C1 segment of cervical spinal cord (tissue), 14 donors: ENCODE measurements at places on chromosomes 4 and X.

- no peak for DNase-seq
Measured at GRCh38 chr4:168994958-168995357, 15.1 kb downstream of the CBR4 start.

- no peak for DNase-seq
Measured at GRCh38 chrX:109839694-109840567, 106.9 kb upstream of the ACSL4 start.

- DNase-seq = no peak
Measured at GRCh38 chr4:86376850-86377249, 17.0 kb upstream of the MAPK10 start.

DNA sequence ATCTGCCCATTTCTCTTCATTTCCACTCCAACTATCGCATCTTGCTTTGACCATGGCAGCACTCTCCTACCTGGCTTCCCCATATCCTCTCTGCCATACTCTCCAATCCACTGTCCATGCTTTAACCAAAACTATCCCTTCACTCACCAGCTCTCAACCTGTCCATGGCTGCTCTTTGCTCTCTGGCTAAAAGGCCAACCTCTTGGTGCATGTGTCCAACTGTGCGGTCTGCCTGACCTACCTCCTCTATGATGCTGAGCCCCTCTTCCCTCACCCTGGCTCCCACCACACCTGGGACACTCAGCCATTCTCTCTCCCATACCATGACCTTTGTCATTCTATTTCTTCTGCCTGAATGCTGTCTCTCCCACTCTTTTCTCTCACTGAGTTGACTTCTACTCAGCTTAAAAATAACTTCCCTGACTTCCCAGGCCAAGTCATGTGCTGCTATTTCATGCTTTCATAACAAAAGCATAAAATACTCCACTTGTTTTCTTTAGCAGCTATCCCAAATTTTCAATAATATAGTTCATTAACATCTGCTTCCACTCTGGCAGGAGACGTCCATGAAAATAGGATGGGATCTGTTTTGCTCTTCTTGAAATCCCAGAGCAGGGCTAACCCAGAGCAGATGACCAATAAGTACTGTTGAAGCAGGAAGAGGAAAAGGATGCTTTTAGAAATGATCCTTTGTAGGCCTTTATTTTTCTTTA lies 29.8 kb upstream of the KLF3 start:
- no peak for DNase-seq

DNA sequence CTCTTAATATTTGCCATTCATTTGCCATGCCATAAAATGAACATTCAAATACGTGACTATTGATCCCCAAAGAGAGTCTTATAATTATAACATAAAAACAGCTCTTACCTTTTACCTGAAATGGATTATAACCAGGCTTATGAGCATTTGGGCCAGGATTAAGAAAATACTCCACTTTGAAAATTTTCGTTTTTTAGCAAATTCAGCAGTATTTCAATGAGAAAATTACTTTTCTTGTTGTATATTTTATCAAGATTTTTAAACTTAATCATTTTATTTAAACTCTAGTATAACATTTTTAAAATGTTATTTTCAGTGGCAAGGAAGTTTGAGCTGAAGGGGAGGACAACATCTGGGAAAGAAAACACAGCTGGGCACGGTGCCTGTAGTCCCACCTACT lies 59.0 kb upstream of the RAPGEF2 start:
- DNase-seq = no peak

- DNase-seq = no peak
Measured at GRCh38 chr4:11628093-11628725, 199.5 kb upstream of the HS3ST1 start.

GRCh38 chr4:7587433-7588405 lies 153.0 kb upstream of the PSAPL1 start:
- DNase-seq = no peak

- no peak for DNase-seq
Measured at GRCh38 chrX:19659929-19660328, 144.6 kb upstream of the MAP3K15 start.

DNA sequence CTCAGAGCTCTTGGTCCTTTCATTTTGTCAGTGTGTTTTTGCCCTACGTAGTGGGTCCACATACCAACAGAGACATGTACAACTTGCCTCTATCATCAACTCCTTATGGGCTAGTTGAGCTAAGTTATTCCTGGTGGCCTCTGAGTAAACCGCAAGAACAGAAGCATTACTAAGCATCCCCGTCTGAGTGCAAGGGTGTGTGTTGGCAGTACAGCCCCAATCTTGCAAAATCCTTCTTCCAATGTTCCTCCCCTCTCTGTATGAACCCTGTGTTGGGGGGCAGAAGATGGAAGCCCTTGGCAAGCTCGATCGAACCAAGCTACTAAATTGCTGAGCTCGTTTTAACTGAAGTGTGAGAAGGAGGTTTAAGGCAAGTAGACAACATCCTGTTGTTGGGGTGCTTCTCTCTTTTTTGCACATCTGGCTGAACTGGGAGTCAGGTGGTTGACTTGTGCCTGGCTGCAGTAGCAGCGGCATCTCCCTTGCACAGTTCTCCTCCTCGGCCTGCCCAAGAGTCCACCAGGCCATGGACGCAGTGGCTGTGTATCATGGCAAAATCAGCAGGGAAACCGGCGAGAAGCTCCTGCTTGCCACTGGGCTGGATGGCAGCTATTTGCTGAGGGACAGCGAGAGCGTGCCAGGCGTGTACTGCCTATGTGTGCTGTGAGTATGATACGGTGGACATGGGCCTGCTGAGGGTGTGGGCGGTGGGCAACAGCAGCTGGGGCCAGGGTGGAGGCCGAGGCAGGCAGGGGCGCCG lies at the start of gene SH2D1A:
SH2D1A (plus strand) TSS at position 447 of the 760 bp plus-strand sequence; CDS start at position 527, 80 bp downstream.
- no peak for DNase-seq

DNA sequence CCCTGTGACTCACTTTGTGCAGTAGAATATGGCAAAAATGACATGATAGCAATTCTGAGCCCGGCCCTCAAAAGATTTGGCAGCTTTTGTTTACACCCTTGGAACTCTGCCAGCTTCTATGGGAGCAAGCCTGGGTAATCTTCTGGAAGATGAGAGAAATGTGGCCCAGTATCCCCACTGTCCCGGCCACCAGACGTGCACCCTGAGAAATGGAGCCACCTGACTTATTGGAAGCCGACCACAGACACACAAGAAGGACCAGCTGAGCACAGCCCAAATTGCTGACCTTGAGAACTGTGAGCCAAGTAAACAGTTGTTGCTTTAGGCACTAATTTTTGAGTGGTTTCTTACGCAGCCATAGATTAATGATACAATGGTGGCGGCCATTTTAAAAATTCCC lies 197.0 kb downstream of the STIM2 start:
- no peak for DNase-seq

GRCh38 chr4:40992472-40993295 lies 221.7 kb downstream of the APBB2 start:
- no peak for DNase-seq

GRCh38 chrX:19678941-19679340 lies 163.6 kb upstream of the MAP3K15 start:
- no peak for DNase-seq

GRCh38 chr4:2855584-2855983 lies 11.9 kb downstream of the ADD1 start:
- no peak for DNase-seq

GRCh38 chrX:12892716-12893115 lies 13.7 kb upstream of the TLR8 start:
- no peak for DNase-seq

DNA sequence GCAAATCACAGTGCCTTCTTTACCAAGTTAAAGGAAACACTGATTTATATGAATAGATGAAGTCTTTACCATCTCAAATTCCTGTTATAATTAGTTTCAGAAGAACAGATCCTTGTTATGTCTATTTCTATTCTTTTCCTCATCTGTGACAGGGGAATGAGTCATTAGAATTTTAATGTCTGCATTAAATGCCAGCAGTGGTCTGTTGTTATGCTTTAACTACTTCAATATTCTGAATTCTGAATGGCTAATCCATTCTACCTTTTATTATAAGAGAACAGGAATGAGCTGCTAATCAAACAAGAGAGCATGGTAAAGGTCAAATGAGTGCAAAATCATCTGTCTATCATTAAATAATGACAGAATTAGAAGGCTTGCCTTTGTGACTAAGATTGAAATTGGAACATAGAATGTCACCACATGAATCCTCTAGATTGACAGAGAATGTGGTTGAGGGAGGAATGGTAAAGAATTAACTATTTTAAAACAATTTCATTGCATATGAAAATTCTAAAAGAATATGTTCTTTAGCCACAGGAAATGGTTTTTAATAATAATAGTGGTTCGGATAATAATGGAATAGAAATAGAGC lies 935.5 kb downstream of the ADGRL3 start:
- no peak for DNase-seq

GRCh38 chrX:140971099-140971795 lies 31.1 kb upstream of the SPANXB1 start:
- DNase-seq = no peak

- DNase-seq = no peak
Measured at GRCh38 chr4:102518703-102519131, 17.6 kb downstream of the NFKB1 start.

GRCh38 chr4:54218736-54219135 lies 10.4 kb upstream of the PDGFRA start:
- no peak for DNase-seq

DNA sequence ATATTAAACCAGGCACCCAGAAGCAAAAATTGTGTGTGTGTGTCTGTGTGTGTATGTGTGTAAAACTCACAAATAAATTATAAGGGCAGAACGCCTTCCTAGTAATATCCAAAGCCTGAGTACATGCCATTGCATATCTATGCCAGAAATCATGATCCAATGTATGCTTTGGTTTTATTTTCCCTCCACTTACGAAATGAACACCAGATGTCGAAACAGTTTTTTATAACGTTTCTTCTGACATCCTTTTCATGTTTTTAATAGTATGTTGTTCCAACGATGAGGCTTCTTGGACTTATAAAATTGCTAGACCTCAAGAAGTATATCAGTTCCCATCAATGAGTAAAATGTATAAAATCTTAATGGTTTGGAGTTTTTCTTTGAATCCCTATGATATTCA lies 55.4 kb downstream of the KCNIP4 start:
- DNase-seq = no peak

GRCh38 chrX:19005909-19006308 lies 22.0 kb upstream of the PHKA2 start:
- DNase-seq = no peak

DNA sequence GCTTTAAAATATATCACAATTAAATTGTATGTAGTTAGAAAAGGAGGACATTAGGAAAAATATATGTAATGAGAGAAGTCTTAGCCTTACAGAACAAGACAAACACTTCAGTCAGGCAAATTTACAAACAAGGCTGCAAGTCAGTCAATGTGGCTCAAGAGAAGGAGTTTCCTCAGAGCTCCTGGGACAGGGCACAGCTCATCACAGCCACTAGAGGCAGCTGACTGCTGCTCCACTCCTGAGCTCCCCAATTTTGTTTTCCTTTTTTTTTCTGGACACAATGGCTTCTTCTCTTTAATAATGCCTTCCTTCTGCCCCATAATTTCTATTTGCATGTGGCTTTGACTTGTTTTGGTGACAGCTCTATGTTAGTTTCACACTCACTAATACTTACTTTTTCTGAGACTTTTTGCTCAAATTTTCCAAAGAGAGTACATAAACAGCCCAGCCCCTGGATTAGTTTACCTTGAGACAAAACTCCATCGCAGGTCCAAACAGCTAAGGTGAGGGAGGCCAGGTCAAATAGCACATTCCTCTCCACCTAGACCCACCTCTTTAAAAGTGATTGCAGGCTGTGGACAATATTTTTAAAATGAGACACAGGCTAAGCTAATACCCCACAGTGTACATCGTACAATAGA lies 850.4 kb upstream of the FRG1 start:
- no peak for DNase-seq

GRCh38 chr4:109947457-109947856 lies 34.8 kb downstream of the EGF start:
- DNase-seq = no peak

DNA sequence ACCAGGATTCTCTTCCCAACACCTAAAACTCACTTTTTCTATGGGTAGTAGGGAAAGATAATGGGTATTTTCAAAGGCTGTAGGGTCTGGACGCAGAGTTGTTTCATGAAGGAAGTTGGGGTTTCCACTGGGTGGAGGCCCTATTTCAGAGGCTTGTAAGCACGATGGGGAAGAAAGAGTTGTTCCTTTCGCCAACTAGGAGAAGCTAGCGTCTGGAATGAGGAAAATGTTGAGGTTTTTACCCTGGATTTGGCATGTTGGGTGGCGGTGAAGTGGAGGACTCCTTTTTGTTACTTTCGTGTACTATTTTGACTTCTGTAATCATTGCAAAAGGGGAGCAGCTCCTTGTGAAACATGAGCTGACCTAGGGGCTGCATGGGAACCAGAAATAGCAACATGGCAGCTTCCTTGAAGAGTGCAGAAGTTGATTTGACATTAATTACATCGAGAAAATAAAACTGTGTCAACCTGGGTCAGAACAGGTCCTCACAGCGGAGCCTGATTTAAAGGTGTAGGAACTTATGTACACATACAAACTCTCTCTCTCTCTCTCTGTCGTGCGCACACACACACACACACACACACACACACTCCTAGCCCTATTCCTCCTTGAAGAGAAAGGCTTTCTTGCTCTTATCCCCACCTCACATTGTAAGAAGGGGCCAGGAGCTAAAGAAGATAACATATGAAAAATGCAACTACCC lies 19.1 kb downstream of the VSIG4 start:
- DNase-seq = no peak

GRCh38 chr4:97589481-97590196 lies 553.6 kb downstream of the STPG2 start:
- no peak for DNase-seq

- no peak for DNase-seq
Measured at GRCh38 chr4:98181809-98182208, 38.5 kb upstream of the STPG2 start.

GRCh38 chr4:157808796-157809383 lies 363.9 kb downstream of the GASK1B start:
- no peak for DNase-seq

GRCh38 chr4:188117631-188118324 lies 8.4 kb upstream of the TRIML2 start:
- DNase-seq = no peak

DNA sequence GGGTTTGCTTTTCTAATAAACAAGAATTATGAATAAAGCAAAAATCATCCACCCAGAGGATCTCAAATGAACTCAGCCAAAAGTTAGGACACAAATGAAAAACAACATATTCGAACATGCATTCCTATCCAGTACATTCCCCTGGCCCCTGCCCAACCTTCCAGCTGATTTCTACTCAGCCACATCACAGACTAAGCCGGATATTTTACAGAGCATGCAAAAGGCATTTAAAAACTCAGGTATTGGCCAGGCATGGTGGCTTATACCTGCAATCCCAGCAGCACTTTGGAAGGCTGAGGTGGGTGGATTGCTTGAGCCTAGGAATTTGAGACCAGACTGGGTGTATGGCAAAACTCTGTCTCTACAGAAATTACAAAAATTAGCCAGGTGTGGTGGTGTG lies 54.6 kb downstream of the RELL1 start:
- no peak for DNase-seq

DNA sequence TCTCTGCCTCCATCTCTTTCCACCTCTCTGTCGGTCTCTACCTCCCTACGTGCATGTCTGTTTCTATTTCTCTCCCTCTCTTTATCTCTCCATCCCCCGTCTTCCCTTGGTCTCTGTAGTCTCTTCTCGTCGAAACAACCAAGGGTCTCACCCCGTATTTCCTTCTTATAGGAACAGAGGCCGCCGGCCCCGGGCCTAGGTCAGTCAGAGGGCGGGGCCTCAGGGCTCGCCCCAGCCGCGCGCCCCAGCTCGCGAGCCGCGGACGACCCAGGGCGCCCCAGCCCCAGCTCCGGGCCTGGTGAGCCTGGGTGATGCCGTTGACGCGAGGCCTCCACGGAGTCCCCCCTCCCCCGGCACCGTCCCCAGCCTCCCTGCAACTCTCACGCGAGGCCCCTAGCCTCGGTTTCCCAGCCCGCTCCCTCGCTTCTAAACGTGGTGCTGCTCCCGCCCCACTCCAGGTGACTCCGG lies 6.6 kb downstream of the TIMM17B start:
- DNase-seq = no peak
